ENCODE measurements at places on chromosomes 2 and 18.
A peak's percentile ranks its signal among the peaks of the same experiment; 100 is the strongest.

DNA sequence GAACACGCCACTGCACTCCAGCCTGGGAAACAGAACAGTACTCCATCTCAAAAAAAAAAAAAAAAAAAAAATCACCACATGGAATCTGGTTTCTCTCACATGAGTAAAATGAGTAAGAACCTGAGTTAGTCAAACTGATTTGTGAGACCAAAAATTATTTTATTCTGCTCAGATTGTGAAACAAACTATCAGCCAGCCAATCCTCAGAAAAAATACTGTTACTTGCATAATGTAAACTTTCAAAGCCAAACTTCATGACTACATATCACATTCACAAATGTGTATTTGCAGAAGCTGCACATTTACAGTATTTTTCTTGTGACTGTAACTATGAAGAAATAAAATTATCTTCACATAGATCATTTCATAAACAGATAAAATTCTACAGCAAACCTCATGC, 23.2 kb downstream of the SUMO1 start:
- DNase-seq, result no peak

DNA sequence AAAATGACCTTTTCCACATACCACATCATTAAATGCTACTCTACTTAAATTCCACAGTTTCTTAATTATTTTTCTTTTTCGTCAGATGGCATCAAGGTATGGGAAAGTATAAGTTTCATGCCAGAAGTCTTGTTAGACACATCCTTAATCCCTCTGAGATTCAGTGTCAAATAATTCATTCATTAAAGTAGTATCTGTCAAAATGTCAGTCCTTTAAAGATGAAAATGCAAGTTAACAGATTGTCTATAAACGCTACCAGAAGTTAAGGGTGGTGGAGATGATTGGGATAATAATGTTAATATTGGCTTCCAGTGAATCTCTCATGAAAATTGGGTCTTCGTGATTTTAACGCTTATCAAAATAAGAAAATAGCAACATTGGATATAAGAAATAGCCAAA, 504.2 kb upstream of the LINC00305 start:
- no peak for DNase-seq

- DNase-seq, result no peak
Observed at GRCh38 chr2:193373120-193373519, 1178.4 kb upstream of the TMEFF2 start.

DNA sequence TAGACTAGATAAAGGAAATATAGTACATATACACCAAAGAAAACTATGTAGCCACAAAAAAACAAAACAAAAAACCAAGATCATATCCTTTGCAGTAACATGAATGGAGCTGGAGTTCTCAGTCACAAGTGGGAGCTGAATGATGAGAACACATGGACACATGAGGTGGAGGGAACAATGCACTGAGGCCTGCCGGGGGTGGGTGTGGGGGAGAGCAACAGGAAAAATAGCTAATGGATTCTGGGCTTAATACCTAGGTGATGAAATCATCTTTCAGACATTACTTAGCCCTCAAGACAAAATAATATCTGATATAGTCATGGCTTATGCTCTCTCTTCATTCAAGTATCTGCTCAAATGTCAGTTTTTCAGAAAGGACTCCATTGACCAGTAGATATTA, 930.6 kb downstream of the LRP1B start:
- no peak for DNase-seq

GRCh38 chr2:120846406-120847095, 110.9 kb downstream of the GLI2 start:
- DNase-seq, result no peak

DNA sequence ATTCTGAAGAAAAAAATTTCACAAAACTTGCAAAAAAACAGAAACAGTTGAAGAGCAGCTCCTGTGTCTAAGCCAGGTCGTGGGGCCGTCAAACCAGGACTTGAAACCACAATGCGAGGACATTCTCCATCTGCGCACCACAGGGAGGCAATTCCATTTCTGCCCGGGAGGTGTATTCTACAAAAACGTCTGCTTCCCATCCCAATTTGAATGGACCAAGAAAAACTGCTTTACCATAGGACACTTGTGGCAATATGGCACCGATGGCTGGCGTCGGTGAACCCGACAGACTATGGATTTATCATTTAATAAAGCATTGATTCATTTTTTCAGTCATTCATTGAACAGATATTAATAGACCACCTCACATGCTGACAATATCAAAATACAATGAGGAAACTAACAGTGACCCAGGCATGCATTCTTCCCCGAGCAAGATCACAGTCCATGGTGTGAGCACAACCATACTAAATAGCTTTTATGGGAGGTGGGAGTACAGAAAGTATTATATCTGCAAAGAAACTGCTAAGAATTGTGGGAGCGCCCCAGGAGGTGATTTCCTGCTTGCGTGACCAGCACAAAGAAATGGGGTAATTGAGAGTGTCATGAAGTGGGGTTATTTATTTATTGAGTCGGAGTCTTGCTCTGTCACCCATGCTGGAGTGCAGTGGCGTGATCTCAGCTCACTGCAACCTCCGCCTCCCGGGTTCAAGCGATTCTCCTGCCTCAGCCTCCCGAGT, 10.5 kb upstream of the ZAP70 start:
- DNase-seq, result no peak

- DNase-seq, result no peak
Observed at GRCh38 chr2:199452991-199453379, 4.8 kb downstream of the SATB2 start.

DNA sequence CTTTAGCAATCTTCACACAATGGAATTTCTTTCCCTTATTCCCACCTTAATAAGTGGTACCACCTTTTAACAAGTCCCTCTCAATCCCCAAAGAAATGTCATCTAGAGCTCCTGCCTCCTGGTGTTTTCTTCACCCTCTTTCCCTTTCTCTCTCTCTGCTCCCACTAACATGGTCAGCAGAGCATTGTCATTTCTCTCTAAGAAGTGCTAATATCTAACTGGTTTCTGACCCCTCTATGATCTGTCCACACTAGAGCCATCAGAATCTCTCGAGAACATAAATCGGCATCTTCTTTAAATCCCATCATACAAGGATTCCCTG, 161.2 kb upstream of the DTNA start:
- no peak for DNase-seq

DNA sequence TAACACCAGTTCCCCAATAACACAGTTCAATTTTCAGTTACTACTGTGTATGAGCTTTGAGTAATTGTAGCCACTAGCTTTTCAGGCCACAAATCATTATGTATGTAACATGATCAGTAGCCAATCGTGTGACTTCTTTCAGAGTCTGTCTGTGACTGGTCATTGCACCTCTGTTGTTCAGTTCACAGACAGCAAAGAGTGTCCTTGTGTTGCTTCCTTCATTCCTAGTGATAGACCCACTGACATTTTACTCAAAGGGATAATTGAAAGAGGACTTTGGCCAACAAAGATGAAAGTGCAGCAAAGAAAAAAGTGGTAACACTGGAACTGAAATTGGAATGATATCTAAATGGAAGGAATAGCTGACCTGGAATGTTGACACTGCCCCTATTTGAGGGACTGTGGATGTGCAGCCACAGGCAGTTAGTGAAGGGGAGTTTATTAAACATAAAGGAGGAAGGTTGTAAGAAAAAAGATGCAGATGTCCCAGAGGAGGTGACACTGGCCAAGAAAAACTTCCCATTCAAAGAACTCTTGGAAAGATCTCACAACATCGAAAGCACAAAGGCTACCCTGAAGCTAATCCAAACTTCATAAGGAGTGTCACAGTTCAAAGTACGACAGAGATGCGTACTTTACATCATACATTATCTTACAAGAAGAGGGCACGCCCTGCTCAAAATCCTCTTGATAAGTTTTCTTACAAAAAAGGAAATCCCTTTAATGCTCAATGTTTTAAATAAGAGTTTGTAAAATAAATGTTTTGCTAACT, 19.3 kb downstream of the TTC39C start:
- DNase-seq, result no peak

DNA sequence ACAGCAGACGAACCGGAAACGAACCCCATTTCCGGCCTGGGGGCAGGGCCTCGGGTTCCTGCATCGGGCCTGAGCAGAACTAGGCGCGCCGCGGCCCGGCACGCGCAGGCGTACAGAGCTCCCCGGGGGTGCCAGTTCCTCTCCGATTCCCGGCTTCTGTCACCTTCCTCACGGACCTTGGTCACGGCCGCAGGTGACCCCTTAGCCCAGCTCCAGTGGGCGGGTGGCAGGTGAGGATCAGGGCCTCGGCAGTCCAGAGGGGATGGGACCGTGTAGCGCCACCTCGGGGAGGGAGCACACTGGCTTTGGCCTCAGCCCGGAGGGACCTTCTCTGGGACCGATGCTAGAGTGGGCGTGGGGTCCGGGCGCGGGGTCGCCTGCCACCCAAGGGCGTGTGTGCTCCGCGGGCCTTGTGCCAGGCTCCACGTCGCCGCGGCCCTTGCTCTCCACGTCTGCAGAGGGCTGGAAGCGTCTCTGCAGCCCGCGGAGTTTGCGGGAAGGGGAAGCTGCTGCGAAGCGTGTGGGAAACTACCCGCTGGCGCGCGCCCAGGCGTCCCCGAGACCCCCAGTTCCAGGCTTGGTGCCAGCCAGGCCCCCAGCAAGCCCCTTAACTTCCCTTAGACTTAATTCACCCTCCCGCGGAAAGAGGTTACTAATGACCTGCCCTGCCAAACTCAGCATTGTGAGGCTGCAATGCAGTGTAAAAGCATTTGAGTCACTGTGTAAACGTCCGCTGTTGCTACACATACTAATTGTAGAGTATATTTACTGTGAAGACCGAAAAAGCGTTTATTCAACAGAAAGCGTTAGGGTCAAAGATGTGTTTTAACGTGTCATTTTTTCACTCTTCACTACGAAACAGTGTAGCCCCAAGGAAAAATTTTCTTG, at the start of gene TRAPPC12:
Gene TRAPPC12, plus strand, starts transcription at position 48 of the 888 bp plus-strand sequence. CDS start 7,930 bp downstream, outside the sequence.
- DNase-seq, result peak; percentile 95

DNA sequence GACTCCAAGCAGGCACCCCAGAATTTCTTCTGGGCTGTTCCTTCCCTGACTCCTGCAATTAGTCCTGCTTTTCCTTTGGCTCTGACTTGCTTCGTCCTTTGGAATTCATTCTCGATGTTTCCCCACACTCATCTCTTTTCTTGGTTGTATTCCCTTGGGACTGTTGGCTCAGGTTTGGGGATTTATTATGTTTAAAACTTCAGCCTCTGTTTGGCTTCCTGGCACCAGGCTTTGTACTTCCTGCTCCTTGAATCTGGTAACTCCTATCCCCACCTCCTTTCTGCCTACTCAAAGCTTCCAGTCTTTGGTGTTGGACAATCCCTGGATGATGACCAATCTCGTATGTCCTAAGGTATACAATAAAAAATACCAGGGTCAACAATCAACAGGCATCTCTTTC, 1.8 kb upstream of the KCNE4 start:
- DNase-seq, result no peak

- DNase-seq, result no peak
Observed at GRCh38 chr2:9230051-9230802, 23.6 kb downstream of the ASAP2 start.

GRCh38 chr2:129910446-129911362, 68.8 kb upstream of the RAB6C start:
- DNase-seq, result no peak

DNA sequence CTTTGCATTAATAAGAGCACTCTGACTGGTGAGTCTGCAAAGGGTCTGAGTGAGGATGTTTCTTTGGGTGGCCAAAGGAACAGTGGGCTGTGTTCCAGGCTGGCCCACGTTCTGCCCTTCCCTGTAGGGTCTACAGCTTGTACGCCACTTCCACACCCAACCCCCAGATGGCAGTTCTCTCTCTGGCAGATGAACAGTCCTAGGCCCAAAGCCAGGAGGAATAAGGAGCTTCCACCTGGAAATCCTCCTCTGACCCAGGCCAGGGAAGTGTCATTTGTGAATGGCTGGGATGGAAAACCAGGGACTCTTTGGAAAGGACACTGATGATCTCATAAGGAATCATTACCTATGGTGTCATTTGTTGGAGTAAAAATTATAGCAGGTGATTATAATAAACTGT, 6.6 kb downstream of the OTOF start:
- no peak for DNase-seq

DNA sequence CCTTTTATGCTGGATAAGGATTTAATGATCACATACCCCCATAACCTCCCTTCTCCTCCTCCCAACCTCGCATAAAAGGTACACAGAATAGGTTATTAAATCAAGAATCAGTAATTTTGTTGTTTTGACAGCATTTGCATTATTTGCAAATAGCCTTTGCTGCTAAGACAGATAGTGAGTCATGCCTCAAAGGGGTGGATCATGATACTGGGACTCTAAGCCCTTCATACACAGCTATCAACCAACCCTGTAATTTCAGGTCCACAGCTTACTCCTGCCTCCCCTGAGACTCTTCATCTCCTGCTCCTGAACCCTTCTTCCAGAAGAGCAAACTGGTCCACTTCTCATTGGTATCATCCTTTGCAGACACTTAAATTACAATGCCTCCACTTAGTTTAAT, 73.8 kb upstream of the KLHL29 start:
- DNase-seq, result no peak

GRCh38 chr2:238872026-238872425, 24.1 kb downstream of the TWIST2 start:
- DNase-seq, result no peak

All from stimulated activated CD4-positive, alpha-beta T cell treated with anti-CD3 and anti-CD28 coated beads, Interleukin-4, amount 100 ng/mL, for 24 hours (primary cell).